ENCODE measurements at places on chromosomes 3 and 15.

DNA sequence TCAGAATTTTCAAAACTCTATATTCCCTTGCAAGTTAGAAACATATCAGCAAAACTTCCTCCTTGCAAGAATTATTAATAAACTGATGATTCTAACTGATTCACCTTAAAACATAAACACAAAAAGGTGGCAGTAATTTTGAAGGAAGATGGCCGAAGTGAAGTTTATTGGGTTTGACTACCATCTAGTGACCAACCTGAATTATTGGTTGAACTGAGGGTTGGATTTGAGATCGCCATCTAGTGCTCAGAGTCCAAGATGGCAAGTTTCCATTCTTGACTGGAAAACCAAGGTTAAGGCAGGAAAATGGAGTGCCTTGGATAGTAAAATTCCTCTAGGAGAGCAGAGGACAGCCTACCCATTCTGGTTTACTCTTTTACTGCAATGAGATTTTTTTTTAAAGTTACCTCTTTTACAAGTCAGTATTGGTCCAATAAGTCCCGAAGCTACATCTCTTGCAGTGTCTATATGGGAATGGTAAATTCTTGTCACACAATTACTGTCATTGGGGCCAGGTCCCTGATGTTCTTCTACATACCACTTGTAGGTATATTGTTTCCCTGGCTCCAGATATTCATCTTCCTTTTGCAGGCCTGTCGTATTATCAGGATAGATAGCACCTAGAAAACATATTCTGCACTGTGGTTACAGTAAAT is 51.6 kb upstream of the CP start:
- peak; percentile 11 for DNase-seq

DNA sequence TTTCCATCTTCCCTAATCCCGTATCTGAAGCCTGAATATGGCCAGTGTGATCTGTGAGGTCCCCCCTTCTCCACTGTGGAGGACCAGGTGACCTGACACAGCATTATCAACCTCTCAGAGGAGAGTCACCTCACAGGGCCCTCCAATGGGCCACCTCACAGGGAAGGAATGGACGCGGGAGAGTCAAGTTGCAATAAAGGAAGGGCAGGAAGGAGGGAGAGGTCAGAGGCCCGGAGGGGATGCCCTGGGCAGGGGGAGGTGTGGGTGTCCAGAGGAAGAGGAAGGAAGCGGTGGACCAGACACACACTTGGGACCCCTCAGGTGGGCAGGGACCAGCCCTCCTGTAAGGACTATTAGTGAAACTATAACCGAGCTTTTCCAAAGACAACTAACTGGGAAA is 14.6 kb upstream of the LRRC15 start:
- no peak for DNase-seq

DNA sequence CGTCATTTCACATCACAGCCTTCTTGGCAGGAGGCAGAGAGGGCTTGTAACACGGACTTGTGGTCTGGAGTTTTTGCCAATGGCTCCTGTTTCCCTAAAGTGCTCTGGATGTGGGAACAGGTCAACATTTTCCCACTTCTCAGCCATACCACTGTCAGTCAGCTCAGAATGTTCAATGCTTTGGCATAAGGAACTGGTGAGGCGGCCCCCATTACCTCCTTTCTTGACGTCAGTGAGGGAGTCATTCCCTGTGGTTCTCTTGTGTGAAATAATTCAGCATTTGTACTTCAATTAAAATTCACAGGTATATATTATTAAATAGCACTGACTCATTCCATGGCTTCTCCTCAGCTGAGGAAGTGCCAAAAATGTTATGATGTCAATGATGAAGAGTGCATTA is 167.1 kb downstream of the P3H2 start:
- no peak for DNase-seq

GRCh38 chr3:110711851-110712516 is 359.6 kb upstream of the NECTIN3 start:
- DNase-seq = no peak

GRCh38 chr15:57401546-57401945 is 25.2 kb downstream of the CGNL1 start:
- DNase-seq = no peak

DNA sequence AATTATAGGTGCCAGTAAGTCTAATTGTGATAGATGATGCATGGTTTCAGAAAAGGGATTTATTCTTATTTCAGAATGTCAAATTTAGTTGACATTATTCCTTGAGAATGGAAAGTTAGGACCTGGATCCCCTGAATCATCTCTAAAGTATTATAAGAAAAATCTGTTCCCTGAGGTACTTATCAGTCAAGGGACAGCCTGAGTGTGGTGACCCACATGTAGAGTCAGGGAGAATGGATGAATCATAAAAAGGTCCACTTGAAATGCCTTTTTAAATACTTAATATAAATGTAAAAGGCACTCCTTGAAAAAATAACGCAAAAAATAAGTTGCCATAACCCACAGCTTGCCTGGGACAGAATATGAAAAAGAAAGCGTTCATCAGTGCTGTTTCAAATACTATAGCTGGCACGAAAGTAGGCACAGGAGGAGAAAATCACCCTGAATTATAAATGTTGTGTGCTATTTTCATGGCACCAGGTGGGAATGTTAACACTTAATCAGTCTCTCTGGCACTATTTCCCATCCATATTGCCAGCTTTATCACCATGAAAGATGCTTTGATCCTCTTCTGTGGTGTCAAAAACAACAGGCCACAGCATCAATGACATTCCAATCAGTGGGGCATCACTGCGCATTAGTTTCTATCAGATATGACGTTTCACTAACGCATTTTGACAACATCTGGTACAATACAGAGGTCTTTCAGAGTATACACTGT is 208.5 kb downstream of the EPHA3 start:
- DNase-seq = no peak

- DNase-seq = no peak
Measured at GRCh38 chr15:32837935-32838334, 120.1 kb downstream of the GREM1 start.

GRCh38 chr3:194029846-194030245 is 106.1 kb upstream of the HES1 start:
- no peak for DNase-seq
